Cardiac ventricle fibroblast (primary cell): ENCODE measurements at places on chromosomes 1 and 21. TPM values are rescaled to one million over a fixed set of nuclear protein-coding genes. Genes with fewer than 3 reads are reported as not detected.

The OLFML2B gene
- 33.9 and 44.1 TPM in 2 replicates for total RNA-seq

The RAB25 gene
- total RNA-seq = not detected in 2 replicates

The HTR1D gene
- total RNA-seq = not detected in 2 replicates

The SLC16A4 gene
- total RNA-seq = 14.4 and 16.4 TPM in 2 replicates

The TNFRSF8 gene
- 0.05 and 0.06 TPM in 2 replicates for total RNA-seq

The TARBP1 gene
- total RNA-seq = 12.7 and 12.9 TPM in 2 replicates

The MYBPH gene
- total RNA-seq = 1.0 and 1.3 TPM in 2 replicates

The ORC1 gene
- total RNA-seq = 0.34 and 0.50 TPM in 2 replicates

The NID1 gene
- total RNA-seq = 675 and 721 TPM in 2 replicates

The NECTIN4 gene
- 0.10 TPM in 1 of 2 replicates, not detected in the other for total RNA-seq

The CGN gene
- total RNA-seq = not detected in 2 replicates

The G0S2 gene
- total RNA-seq = 160 and 168 TPM in 2 replicates
